RPMI7951 (cell line): ENCODE measurements at places on chromosomes 1 and 21. TPM values are rescaled to one million over a fixed set of nuclear protein-coding genes. Genes with fewer than 3 reads are reported as not detected.

Gene GCSAML
- total RNA-seq, result 0.12 TPM in 1 of 2 replicates, not detected in the other

- DNase-seq, result no peak
Measured at GRCh38 chr1:44339731-44340130, 15.3 kb downstream of the ERI3 start.

Gene CHD5
- under 0.01 TPM in 1 of 2 replicates, not detected in the other for total RNA-seq

- DNase-seq, result no peak
Measured at GRCh38 chr1:3762873-3763228, 9.7 kb upstream of the SMIM1 start.

GRCh38 chr1:162206749-162207635 is 137.5 kb downstream of the NOS1AP start:
- DNase-seq, result no peak

DNA sequence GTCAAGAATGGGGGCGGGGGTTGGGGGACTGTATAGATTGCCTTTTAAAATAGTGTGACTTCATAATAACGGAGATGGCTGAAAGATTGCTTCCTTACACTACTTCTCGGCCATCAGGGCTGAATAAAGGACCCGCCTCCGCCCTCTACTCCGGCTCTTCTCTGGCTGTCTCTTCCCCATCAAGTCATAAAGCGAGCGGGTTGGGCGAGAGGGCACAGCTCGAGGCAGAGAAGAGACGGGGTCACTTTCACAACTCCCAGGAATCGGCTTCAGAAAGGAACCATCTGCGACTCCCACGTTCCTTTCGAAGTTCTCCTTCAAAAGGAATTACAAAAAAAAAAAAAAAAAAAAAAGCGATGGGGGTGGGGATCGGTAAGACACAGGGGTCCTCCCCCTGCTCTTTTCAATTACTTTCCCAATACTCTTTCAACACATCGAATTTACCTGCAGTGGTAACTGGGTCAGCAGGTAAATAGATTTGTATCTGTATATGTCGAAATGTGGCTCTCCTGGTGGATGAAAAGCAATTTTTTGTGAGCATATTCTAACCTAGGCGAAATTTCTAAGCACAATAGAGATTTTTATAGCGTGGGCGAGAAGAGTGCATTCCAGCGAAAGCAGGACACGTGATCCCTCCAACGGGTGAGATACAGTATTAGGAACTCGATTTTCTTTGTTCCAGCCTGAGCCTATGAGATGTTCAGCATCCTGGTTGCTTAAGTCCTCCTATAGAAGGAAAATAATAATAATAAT is 2.0 kb downstream of the LRRC7 start:
- DNase-seq, result no peak

Gene APCS
- not detected in 2 replicates for total RNA-seq
